ENCODE measurements at places on chromosomes 12 and 14.

GRCh38 chr12:118164798-118165486 lies 29.0 kb downstream of the PEBP1 start:
- DNase-seq, result peak; percentile 31

- DNase-seq, result no peak
Observed at GRCh38 chr12:5705791-5706190, 239.3 kb downstream of the ANO2 start.

DNA sequence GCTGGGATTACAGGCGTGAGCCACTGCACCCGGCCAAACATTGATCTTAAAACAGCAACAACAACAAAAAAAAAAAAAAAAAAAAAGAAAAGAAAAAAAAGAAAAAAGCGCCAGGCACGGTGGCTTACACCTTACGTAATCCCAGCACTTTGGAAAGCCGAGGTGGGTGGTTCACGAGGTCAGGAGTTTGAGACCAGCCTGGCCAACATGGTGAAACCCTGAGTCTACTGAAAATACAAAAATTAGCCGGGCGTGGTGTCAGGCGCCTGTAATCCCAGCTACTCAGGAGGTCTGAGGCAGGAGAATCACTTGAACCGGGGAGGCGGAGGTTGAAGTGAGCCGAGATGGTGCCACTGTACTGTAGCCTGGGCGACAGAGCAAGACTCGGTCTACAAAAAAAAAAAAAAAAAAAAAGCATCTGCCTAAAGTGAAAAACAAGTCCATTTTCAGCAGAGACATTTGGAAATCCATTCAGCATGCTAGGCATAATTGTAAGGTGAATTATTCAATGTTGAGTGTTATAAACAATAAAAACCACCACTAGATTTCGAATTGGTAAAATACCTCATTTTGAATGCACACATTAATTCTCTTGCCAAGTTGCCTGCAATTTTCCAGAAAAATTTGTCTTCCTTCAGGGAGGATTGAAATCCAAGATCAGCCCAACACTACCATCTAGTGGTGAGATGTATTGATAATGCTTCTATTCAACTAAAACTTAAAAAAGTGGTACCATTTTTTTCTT lies 8.0 kb upstream of the CERS5 start:
- peak; percentile 63 for DNase-seq

DNA sequence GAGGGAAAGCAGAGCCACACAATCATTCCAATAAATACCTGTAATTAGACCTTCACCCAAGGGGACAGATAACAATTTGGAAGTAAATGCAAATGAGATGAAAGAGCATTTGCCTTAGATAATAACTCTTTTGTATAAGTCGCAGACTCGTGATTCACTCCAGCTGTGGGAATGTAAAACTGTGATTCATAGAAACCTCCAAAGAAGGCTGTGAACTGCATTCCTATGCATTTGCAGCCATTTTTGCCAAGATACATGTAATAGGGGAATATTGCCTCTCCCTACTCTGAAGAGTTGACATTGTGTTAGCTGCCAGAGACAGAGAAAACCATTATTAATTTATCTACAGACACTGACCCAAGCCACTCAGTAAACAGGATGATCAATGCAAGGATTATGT lies 181.9 kb upstream of the ARHGAP5 start:
- no peak for DNase-seq

- DNase-seq, result no peak
Observed at GRCh38 chr12:65208964-65209654, 39.7 kb downstream of the LEMD3 start.

GRCh38 chr14:96671218-96671617 lies 126.0 kb upstream of the VRK1 start:
- no peak for DNase-seq

DNA sequence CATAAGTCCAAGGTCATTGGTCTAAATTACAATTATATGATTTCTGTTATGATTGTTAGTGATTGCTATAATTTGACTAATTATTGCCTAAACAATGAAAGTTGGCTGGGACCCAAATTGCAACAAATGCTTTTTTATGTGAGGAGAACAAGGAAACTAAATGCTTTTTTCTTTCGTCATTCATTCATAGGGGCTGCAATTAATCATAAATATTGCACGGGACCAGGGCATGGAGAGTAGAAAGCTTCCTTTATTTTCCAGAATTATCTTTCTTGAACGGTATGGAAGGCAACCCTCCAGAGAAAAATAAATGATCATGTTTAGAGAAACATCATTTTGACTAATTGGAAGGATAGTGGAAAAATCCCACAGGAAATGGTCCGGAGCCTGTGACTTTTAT lies 32.6 kb upstream of the ARHGAP5 start:
- no peak for DNase-seq

DNA sequence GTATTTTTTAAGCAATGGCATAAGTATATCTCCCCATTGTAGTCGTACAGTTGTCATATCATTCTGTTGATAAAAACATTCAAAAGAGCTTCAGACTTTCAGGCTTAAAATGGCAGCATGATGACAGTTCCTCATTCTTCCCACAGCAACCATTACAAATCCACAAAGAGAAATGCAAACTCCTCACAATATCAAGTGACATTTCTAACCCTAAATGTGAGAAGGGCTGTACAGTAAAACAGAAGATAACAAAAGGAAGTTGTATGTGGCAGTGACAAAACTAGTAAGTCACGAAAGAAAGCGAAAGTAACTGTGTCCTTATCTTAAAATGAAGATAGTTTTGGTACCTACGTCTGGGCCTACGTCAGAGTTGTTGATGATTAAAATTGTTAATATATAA lies 46.7 kb downstream of the GXYLT1 start:
- no peak for DNase-seq

GRCh38 chr12:124581307-124582107 lies 14.1 kb upstream of the NCOR2 start:
- DNase-seq, result no peak

GRCh38 chr12:97790281-97790680 lies 327.7 kb downstream of the RMST start:
- no peak for DNase-seq

DNA sequence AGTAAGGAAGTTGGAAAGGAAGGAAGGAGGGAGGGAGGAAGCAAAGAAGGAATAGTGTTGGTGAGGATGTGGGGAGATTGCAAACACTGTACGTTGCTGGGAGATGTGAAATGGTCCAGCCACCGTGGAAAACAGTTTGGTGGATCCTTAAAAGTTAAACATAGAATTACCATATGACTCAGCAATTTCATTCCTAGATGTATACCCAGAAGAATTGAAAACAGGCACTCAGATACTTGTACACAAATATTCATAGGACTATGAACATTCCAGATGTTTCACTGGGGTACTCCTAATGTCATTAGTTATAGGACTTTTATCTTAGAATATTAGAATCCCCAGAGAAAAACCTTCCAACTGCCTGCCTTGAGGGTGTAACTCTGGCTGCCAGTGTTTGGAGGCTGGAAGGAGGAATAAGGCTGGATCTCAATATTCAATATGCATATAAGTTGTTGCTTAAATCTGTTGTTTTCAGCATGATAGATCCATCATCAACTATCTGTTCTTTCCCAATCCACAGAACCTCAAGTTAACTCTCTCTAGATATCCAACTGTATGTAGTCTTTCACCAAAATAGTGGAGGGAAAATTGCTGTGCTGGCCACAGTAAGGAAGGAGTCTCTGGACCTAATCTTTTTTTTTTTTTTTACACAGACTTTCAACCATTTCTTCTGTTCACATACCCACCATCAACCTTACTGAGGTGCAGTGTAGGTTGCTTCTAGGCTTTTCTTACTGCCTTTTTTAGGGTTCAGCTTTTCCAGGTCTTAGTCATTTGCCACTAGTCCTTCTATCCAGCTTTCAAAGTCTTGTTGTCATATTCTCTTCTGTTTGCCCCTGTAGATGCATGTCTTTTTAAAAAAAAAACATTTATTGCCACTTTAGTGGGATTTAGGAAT lies 94.5 kb downstream of the DNAI7 start:
- no peak for DNase-seq

GRCh38 chr14:72333357-72333756 lies 401.1 kb downstream of the RGS6 start:
- no peak for DNase-seq

DNA sequence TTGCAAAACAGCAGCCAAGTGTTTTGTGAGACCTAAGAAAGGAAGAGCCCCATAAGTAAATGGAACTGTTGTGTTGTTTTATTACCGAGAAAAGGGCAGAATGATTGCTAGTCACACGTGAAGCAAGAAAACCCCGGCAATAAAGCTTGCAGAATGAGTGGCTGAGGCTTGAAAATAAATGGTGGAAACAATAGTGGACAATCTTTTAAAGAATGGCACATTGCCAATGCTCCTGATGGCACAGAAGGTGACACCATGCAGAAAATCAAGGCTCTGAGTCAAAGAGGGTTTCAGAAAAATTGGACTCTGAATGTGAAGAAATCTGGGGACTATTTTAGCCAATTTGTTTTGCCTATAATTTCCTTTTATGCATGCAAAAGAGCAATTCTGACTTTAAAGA lies 4.0 kb upstream of the AQP2 start:
- peak; percentile 13 for DNase-seq

- no peak for DNase-seq
Observed at GRCh38 chr12:57299514-57300016, 48.6 kb upstream of the STAC3 start.
